Muscle of arm (tissue), 14 donors: ENCODE measurements at places on chromosomes 2 and 18.

DNA sequence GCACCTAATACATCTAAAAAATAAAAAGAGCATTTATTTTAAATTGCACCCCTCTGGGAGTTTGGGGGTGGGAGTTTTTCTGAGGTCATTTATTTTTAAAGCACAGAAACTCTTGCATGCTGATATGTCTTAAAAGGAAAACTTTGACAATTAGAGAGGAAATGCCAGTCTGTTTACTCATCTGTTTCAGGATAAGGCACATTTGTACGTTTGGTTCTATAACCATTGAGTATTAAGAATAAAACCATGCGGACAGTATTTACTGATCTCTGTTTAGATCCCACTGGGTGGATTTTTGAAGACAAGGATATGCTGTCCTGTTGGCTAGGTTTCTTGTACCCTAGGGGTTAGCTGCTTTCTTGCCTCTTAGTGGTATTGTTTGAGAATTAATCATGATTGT, 122.9 kb downstream of the TANC1 start:
- no peak for DNase-seq

GRCh38 chr2:232876161-232876977, 6.3 kb downstream of the SNORC start:
- DNase-seq: no peak

DNA sequence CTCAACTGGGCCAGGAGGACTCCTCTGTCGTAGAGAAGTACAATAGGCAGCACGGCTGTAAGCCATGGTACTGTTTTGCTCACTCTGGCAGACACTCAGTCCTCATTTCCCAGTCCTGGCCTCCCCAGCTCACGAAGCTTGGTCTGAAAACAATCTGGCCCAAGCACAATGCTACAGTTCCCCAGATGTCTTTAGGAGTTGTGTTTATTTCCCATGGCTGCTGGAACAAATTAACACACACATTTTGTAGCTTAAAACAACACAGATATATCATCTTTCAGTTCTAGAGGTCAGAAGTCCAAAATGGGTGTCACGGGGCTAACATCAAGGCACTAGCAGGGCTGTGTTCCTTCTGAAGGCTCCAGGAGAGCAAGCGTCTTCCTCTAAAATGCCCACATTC, 13.0 kb downstream of the FABP1 start:
- peak; percentile 60 for DNase-seq

DNA sequence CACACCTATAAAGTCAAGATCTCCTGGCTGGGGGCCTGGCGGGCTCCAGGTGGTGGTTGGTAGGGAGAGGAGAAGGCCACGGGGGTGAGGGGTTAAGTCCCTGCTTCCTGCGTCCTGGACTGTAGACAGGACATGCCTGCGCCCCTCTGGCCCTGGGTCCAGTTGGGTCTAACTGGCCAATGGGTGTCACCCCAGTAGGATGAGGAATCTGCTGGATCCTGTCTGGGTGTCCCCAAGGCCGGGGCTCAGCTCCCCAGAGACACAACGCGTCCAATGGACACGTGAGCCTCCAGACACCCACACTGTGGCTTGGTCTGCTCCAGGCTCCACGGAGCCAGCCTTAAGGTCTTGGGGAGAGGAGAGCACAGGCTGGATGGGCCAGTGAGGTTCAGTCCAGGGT, 19.6 kb downstream of the AQP12A start:
- no peak for DNase-seq

GRCh38 chr2:167987558-167987957, 259.8 kb downstream of the STK39 start:
- DNase-seq: no peak

GRCh38 chr18:36711014-36711725, 117.6 kb downstream of the TPGS2 start:
- no peak for DNase-seq

GRCh38 chr2:220227266-220227920, 600.0 kb downstream of the SLC4A3 start:
- DNase-seq: no peak

DNA sequence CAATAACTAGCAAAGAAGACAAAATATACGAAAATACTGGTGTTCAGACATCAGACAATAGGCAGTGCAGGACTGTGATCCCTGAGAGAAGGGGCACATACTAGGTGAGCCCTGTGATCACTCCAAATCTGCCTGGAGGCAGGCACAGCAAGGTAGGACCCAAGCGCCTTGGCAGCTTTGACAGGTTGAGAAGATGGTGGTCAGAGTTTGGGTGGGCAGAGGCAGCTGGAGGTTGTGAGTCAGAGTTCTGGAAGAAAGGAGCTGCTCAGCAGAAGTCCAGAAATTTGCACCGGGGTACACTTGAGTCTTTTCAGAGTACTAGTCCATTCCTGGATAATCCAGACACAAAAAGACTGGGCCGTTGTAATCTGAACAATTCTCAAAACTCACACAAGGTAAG, 14.0 kb downstream of the KIF1A start:
- no peak for DNase-seq

DNA sequence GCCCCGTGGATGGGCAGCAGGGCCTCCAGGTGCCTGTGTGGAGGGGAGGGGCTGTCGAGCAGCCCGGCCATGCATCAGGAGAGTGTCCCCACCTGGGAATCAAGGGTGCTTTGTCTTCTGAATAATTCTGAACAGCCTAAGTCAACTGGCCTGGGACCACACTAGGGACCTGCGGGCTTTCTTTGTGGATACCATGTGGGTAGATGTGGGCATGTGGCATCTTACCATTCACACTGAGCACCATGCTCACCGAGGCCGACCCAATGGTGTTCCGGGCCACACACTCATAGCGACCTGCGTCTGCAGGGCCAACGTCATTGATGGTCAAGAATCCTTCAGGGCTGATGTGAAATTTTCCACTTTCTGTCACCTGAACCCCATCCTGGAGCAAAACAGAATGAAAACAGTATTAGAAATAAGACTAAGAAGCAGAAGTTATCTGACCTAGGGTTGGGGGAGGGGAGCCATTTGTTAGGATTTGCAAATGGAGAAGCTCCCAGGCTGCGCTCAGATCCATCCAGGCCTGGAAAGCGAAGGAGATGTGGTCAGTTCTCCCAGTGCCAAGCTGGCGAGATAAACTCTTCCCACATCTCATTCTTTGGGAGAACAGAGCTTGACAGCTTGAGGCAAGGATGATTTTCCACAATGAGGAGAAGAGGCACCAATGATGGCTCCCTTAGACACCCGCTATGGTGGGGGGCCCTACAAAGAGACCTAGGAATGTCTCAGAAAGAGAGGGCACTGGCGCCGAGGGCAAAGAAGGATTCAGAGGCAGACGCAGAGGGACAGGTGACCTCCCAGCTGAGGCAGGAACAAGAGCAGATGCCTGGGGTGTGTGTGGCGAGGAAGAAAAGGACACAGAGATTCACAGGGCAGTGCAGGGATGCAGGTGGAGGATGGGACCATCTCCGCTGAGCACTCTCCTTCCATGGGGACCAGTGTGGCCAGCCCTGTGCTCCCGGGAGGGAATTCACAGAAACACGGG, 83.4 kb downstream of the PXDN start:
- DNase-seq: no peak

DNA sequence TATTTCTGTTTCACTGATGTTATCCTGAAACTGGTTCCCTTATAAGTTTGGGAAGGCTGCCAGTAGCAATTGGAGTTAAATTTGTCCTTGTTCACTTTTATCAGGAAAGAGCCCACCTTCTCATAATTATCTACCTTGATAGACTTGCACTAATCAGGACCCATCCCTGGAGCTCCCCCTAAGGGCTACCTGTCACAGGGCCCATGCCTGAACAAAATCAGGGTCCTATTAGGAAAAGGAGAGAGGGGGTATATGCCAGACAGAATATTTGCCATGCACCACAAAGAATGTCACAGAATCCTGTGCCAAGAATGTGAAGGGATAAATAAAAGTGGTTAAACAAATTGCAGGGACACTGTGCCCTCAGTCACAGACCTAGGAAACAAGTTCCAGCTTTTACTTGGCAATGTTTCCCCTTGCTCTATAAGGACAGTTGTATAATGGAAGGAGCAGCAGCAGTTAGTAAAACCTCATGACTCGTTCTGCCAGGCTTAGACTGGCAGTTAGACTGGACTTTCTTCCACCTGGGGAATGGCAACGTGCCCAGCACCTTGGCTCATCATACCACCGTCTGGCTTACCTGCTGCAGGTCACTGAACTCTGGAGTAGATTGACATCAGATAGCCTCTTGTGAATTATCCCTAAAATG, 32.3 kb upstream of the VWC2L start:
- no peak for DNase-seq

DNA sequence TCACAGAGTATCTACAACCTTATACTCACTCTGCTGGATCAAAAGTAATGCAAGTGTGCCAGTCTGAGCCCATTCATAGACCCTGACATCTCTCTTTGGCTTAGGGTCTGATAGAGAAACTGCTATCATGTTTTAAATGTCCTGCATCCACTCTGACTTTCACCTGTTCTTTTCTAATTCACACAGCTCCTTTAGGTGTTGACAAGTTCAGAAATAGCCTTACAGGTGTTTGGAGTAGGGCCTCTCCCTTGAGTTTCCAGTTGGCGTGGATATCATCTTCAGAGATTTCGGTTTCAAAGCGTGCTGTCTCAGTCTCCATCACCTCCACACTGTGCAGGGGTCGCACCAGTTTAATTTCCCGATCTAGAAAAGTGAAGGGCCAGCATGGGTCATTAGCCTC, 150.3 kb downstream of the PLEKHA3 start:
- no peak for DNase-seq

DNA sequence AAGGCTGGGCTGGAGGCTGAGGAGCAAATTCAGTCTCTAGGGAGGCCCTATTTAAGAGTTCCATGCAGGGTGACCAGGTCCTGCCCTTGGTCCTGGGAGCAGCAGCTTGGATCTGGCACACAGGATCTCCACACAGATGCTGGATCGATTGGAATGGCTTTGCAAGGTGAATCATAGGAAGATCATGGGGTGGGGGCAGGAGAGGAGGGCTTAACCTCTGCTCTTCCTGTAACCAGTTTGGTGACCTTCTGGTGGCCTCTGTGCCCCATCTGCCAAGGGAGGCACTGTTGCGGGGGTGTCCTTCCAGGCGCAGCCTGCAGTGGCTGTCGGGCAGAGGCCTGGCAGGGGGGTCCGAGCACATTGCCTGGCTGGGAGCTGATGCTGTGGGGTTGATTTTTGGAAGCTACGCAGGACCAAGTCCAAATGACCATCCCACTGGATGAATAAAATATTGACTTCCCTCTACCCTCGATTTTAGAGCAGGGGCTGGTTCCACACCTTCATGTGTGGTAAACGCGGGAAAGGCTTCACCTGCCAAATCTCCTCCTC, 79.7 kb downstream of the EDAR start:
- DNase-seq: no peak

- DNase-seq: no peak
Observed at GRCh38 chr2:1812926-1813325, 68.6 kb upstream of the PXDN start.

DNA sequence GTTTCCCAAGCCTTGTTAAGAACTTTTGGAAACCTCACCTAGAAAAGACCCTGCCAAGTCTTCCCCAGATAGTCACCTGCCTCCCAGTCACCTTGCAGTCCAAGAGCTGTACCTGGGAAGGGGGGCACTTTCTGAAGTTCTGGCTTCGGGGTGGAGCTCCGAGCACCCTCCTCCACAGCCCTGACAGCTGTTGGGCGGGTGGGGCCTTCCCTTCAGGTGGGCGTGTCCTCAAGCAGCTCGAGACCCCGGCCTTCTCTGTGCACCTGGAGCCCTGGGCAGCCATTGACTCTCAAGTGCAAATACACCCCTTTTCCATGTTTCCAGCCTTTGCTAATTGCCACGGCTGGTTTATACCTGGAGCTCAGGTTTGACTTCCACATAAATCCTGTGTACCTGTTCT, 37.0 kb upstream of the IGFBP5 start:
- DNase-seq: no peak

- DNase-seq: no peak
Observed at GRCh38 chr18:6598657-6599056, 130.9 kb upstream of the ARHGAP28 start.

DNA sequence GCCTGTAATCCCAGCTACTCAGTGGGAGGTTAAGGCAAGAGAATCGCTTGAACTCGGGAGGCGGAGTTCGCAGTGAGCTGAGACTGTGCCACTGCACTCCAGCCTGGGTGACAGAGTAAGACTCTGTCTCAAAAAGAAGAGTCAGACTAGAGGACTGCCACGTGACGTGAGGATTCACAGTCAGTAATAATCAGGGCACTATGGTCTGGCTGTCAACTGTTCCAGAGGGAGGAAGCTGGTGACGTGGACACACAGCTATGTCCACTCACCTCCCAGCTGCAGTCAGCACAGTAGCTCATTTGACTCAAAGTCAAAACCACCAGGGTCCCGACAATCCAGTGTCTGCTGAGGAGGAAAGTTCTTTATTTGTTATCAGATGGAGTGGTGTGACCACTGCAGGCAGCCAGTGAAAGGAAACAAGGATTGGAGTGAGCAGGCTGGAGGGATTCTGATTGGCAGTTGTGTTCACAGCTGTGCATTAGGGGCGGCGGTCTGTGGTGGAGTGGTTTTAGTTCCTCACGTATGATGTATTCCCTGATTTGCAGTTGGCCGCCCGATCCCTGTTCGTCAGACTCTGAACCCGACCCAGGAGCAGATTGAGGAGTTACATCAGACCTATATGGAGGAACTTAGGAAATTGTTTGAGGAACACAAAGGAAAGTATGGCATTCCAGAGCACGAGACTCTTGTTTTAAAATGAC, 37.9 kb downstream of the MOGAT1 start:
- peak; percentile 90 for DNase-seq

DNA sequence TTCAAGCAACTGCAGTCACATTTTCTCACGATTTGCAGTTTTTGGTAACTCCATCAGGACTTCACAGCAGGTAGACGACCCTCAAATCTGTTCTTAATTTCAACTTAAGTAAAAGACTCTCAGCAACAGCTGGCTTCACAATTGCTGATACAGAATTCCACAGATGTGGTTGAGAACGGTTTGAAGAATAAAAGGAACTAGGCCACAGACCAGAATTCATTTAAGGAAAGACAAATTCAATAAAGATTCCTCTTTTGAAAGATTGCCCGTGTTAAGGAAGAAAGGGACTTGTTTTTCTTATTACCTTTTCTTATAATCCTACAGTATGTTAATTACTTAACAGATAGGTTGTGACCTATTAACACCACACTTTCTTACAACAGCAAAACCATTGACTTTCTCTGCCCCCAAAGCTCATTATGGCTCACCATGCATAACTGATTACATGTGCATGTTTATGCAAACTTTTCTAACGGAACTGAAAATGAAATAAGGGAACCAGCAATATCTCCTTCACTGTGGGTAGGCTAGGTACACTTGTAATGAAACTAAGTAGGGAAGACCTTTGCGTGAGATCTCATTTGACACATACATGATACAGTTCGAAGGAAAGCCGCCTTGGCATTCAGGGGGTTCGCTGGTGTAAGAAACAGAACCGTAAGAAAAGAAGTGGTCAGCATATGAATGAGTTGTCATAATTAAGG, 4.7 kb upstream of the ZNF516 start:
- DNase-seq: no peak

- no peak for DNase-seq
Observed at GRCh38 chr2:137250401-137250800, 485.1 kb downstream of the THSD7B start.

DNA sequence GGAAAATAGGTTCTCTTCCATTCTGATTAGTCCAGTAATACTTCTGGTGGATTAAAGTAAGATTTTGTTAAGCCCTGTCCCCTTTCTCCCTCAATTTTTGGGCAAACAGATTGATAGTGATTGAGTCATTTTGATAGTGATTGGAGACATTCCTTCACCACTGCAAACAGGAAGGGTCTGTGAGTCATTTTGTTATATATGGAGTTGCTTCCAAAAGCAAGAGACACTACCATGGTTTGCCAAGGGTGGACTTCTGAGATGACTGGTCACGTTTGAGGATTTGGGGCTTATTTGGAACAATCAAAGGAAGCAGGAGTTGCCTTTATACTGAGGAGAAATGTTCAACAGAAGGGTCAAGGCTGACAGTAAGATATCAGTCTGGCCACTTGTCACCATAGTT, 249.9 kb downstream of the PARD3B start:
- no peak for DNase-seq

- no peak for DNase-seq
Observed at GRCh38 chr18:45981821-45982220, 14.7 kb upstream of the EPG5 start.
